ENCODE measurements at places on chromosomes 6 and 20.

DNA sequence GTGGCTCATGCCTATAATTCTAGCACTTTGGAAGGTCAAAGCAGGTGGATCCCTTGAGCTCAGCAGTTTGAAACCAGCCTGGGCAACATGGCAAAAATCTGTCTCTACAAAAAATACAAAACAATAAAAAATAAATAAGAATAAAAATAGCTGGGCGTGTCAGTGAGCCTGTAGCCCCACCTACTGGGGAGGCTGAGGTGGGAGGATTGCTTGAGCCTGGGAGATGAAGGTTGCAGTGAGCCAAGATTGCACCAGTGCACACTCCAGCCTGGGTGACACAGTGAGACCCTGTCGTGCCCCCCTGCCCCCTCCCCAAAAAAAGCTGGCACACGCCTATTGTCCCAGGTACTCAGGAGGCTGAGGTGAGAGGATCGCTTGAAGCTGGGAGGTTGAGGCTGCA is 35.1 kb upstream of the SRPK1 start:
- H3K4me1 ChIP-seq = no peaks in the 10 kb centered on the region
- no peak overlapping the region for H3K4me3 ChIP-seq
- H3K36me3 ChIP-seq = no peaks in the 10 kb centered on the region
- H3K27me3 ChIP-seq = no peaks in the 10 kb centered on the region
- DNase-seq = no peak

GRCh38 chr6:167401525-167402194 is 76.8 kb downstream of the TTLL2 start:
- no peaks in the 10 kb centered on the region for H3K36me3 ChIP-seq
- H3K4me1 ChIP-seq = no peaks in the 10 kb centered on the region
- no peaks in the 10 kb centered on the region for H3K27me3 ChIP-seq
- H3K4me3 ChIP-seq = no peak overlapping the region

DNA sequence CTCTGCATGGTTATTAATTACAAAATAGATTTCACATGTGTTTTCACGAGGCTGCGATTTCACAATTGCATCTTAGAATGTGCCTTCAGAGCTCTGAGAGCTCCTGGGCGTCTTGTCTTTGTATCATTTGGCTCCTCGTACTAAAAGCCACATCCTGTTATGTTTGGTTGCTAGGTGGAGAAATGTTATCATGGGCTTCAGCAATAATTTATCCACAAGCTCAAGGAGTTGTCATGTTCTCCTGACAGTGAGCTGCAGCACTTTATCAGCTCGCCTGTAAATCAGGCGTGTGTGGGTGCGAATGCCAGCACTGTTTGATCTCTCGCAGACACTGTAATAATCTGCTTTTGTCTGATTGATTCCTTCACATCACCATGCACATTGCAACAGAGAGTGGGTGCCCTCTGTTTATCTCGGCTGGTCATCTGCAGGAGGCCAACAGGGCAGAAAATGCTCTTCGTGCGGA is 218.6 kb upstream of the ZFP64 start:
- H3K4me3 ChIP-seq = no peak overlapping the region
- H3K27ac ChIP-seq = no peak overlapping the region
- H3K36me3 ChIP-seq = no peaks in the 10 kb centered on the region
- DNase-seq = peak; percentile 77
- H3K27me3 ChIP-seq = no peaks in the 10 kb centered on the region

DNA sequence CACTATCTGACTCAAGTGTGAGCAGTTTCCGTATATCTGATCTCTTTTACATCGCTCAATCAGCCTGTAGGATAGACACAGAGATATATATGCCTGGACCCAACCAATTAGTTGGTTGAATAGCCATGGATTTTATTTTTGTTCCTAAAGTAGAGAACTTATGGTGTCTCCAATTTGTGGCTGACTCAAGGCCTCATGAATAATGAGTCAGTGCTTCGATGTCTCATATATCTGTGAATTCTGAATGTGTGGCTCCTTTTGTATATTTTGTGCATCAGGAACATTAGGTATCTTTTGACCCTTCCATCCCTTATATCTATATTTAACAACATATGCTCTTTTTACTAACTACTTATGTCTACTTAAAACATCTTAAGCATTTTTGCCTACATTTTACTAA is 64.5 kb downstream of the OR2B2 start:
- no peak overlapping the region for H3K27ac ChIP-seq
- no peak for DNase-seq
- peaks cover 2% of the 10 kb centered on the region for H3K4me1 ChIP-seq

DNA sequence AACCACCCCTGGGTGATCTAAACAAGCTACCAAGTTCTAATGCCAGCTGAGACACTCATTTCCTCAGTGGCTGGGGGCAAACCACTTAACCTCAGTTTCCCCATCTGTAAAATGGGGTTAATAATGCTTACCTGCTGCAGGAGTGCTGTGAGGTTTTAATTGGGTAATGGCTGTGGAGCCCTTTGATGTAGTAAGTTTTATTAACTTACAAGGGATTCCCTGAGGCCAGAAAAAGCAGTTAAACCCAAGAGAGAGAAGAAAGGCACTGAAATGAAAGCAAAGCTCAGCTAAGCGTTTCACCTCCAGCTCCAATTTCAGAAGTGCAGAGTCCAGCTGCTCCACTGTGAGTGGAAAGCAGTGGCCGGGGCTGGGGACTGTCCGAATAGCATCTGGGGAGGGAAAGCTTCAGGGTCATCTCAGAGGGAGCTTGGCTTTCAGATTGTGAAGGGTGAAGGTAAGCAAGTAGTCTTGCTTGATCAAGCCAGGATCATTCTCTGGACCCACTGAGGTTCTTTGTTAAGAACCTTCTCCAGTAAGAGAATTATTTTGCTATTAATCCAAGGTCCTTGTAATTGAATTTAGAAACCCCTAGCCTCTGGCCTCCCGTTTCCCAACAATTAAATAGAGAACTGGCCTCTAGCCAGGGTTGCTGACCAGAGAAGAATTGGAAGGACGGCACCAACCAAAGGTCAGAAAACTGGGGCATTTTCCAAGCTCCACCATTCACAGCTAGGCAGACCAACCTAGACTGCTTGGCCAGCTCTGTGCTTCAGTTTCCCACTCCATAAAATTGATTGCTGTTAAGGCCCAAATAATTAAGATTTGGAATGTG is 20.9 kb upstream of the TCP11 start:
- no peaks in the 10 kb centered on the region for H3K27me3 ChIP-seq
- H3K36me3 ChIP-seq = no peaks in the 10 kb centered on the region
- H3K4me1 ChIP-seq = no peaks in the 10 kb centered on the region
- no peak overlapping the region for H3K27ac ChIP-seq
- no peak for DNase-seq

- H3K4me3 ChIP-seq = no peak overlapping the region
- H3K27ac ChIP-seq = no peak overlapping the region
- H3K4me1 ChIP-seq = peaks cover 16% of the 10 kb centered on the region
- no peaks in the 10 kb centered on the region for H3K36me3 ChIP-seq
- no peaks in the 10 kb centered on the region for H3K27me3 ChIP-seq
- no peak for DNase-seq
These were observed 137.9 kb downstream of the HIVEP1 start for GRCh38 chr6:12149944-12150510.

DNA sequence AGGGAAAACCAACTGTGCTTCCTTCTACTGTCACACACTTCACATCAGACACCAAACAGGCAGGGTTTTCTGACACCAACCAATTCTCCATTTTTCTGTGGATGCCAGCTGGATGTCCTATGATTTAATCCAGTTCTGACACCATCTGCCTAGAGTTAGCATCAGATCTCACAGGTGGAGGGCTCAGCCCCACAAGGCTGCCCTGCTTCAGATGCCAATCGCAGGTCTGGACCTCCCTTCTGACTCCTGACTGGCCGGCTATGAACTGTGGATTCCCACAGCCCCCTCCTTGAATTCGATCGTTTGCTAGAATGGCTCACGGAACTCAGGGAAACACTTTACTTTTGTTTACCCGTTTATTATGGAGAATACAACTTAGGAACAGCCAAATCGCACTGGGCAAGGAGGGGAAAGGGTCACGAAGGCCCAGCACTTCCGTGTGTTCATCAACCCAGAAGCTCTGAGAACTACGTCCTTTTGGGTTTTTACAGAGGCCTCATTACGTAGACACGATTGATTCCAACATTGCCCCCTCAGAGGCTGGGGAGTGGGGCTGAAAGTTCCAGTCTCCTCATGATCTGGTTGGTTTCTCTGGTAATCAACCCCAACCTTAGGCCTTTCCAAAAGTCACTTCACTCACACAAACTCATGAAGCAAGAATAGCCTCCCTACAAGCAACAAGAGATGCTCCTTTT is 25.4 kb upstream of the MAS1 start:
- H3K27ac ChIP-seq = no peak overlapping the region
- H3K36me3 ChIP-seq = no peaks in the 10 kb centered on the region
- no peaks in the 10 kb centered on the region for H3K27me3 ChIP-seq
- no peak overlapping the region for H3K4me3 ChIP-seq

DNA sequence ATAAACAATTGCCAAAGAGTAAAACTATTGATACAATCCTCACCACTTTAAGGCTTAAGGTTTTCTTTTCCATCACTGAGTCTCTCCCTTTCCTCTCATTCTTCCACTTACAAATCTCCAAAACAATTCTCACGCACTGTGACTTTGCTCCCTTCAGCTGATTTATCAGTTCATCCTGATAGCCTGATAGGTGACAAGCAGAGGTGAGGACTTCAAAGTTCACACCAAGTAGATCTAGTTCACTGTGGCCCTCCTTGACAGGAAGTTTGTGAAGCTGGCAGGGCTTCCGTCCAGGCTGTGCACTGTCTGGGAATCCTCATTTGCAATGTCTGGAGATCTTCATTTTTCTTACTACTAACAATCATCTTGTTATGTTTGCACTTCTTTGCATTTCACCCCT is 35.2 kb upstream of the POU5F1 start:
- DNase-seq = no peak
- no peak overlapping the region for H3K4me3 ChIP-seq
- no peaks in the 10 kb centered on the region for H3K27me3 ChIP-seq

DNA sequence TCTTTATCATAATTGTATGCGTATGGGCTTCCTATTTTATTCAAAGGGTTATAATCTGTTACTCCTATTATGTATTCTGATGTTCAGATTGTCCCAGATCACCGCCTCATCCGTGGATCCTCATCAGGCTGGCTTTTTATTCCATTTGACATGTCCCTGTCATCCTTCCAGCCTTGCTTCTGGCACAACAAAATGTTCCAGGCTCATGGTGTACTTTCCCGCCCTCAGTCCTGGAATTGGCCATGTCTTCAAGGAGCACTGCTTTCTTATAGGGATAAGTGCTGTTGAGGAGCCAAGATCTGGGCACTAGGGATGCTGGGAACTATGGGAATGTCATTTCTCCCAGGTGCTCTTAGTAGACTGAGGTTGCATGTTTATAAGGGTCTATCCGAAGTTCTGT is 207.8 kb downstream of the JARID2 start:
- no peak overlapping the region for H3K4me3 ChIP-seq
- peaks cover 2% of the 10 kb centered on the region for H3K36me3 ChIP-seq
- no peak for DNase-seq
- H3K4me1 ChIP-seq = peaks cover 2% of the 10 kb centered on the region

- no peak overlapping the region for H3K27ac ChIP-seq
- H3K4me1 ChIP-seq = no peaks in the 10 kb centered on the region
- H3K27me3 ChIP-seq = no peaks in the 10 kb centered on the region
- no peak for DNase-seq
- H3K4me3 ChIP-seq = no peak overlapping the region
These were observed 4.5 kb downstream of the HINT3 start for GRCh38 chr6:125961117-125961516.

GRCh38 chr6:142470421-142470820 is 168.6 kb downstream of the ADGRG6 start:
- no peaks in the 10 kb centered on the region for H3K27me3 ChIP-seq
- DNase-seq = no peak
- no peak overlapping the region for H3K27ac ChIP-seq
- H3K4me3 ChIP-seq = no peak overlapping the region

DNA sequence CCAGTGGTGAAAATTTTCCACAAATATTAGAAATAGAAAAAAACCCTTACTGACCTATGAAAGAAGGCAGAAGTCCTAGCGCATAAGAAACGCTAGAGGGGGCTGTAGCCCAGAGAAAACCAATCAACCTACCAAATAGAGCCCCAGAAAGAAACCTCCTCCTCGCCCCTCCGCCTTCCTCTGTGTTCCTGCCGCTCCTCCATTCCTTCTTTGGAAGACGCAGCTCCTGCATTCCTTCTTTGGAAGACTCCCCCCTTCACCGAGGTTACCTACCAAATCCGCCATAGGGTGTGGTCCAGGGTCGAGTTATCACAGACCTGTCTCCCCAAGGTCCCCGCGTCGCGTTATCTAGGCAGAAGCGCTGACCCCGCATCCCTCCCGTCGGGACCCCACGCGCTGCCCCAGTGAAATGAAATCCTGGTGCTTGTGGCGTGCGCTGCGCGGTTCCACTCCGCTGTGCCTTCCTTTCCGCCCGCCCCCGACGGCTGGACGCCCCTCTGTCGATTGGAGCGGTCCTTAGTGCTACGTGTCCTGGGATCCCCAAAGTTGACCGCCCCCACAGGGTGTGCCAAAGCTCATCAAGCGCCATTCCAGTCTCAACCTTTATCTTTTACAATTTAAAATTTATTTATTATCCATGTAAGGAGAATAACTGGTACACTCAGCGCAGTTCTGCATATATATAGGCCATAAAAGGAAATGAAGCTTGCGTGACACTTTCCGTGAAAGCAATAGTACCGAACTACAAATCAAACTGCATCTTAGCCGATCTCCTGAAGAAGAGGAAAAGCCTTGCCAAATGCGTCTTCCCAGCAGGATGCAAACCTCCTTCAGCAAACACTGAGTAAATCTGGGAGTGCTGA is 13.0 kb downstream of the RPP21 start:
- DNase-seq = peak; percentile 84
- H3K4me3 ChIP-seq = peak overlapping the region; percentile 40
- peaks cover 28% of the 10 kb centered on the region for H3K27me3 ChIP-seq
- H3K36me3 ChIP-seq = no peaks in the 10 kb centered on the region

DNA sequence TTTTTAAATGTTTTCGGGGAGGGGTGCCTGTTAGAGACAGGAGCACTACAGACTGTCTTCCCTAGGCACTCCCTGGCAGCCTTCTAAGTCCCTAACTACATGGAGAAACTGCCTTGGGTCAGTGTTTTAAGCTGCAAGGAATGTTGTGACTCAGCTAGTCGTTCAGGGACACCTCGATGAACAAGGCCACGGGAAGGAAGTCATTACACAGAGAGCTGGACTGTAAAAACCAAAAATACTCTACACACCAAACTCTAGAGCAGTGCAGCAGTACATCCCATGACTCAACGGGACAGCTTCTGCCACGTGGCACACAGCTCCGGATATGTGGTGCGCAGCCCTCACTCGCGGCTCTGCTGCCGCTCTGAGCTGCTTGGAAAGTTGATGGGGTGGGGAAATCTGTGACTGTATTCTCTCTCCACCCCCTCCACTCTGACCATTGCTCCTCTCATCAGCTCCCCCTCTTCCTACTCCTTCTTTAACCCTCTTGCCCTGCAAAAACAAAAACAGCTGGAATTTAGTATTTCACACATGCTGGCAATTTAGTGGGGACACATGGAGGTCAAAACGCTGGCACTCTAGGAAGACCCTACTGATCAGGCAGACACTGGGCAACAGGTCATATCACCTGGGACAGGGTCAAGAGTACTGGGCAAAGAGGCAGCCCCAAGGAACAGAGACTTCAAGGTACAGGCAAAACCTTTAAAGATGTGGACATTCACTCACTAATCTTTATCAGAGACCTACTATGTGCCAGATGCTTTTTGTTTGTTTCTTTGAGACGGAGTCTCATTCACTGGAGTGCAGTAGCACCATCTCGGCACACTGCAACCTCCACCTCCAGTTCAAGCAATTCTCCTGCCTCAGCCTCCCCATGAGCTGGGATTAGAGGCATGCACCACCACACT is 10.9 kb upstream of the LPIN3 start:
- H3K4me1 ChIP-seq = peaks cover 17% of the 10 kb centered on the region
- H3K27me3 ChIP-seq = no peaks in the 10 kb centered on the region
- no peak overlapping the region for H3K4me3 ChIP-seq
- H3K27ac ChIP-seq = peak overlapping the region; percentile 96
- H3K36me3 ChIP-seq = no peaks in the 10 kb centered on the region
- DNase-seq = peak; percentile 99
